ENCODE measurements at places on chromosomes 16 and 17.

DNA sequence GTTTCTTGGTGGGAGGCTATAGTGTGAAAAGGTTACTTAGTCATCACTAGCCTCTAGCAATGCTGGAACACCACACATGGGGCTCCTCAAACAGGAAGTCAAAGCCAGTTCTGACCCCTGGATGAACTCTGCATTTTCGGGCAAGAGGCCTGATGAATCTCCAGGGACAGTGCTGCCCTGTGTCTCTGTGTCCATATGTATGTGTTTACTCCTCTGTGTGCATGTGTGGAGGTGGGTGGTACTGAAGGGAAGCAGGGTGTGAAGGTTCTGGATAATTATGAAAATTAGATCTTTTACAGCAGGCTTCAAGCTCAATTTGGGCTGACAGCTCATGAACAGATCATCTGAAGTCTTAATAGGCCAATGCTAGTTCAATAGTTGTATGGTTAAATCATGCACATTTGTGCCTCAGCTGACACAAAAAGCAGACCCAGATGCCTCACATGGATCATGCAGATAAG, 133.6 kb downstream of the SNX11 start:
- no peak for DNase-seq

DNA sequence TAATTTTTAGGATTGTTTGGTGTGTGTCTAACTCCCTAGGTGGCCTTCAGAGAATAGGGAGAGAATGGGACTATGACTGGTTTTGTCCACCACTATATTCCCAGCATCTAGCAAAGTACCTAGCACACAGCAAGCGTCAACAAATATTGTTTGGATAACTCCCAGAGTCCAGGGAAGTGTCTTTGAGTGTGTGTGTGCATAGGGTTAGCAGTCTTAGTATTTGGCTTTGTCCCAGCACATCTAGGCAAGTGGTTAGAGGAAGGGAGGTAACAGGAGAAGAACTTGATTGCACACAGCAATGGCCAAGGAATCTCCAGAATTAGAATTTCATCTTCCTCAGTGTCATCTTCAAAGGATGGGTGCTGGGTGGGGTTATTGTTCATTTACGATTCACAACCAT, 385.4 kb upstream of the CDH5 start:
- DNase-seq, result no peak

- no peak for DNase-seq
These were observed 575.8 kb downstream of the TOX3 start for GRCh38 chr16:51971184-51971583.

DNA sequence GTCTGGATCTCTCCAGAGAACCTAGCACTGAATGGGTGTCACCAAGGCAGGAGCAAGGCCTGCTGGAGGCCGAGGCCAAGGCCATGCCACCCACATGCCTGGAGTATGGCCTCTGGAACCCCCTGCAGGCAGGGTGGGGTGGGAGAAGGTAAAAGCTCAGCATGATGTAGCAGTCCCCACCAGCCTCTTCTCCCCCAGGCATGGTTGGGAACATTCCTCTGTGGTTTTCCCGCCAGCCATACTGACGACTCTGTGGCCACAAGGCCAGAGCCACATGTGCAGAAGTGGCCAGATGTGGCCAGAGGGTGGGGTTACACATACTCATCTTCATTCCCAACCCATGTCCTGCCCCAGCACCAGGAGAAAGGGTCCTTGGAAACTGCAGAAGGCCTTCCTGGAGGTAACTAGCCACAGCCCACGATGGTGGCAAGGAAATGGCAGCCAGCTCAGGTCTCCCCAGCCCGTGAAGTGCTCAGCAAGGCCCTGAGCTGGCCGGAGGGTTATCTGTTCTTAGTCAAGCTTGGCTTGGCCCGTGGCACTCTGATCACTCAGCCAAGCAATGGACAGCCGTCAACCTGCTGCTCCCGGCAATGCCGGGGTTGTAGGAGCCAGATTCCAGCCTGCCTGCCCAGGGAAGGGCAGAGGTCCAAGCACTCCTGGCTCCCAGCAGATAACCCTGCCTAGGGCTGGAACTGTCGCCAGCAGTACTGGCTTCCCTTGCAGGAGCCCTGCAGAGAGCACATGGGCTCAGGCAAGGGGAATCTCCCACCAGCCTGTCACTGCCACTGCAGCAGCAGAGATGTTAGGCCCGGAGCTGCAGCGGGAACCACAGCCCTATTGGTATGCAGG, 26.1 kb downstream of the HDAC5 start:
- DNase-seq, result no peak

DNA sequence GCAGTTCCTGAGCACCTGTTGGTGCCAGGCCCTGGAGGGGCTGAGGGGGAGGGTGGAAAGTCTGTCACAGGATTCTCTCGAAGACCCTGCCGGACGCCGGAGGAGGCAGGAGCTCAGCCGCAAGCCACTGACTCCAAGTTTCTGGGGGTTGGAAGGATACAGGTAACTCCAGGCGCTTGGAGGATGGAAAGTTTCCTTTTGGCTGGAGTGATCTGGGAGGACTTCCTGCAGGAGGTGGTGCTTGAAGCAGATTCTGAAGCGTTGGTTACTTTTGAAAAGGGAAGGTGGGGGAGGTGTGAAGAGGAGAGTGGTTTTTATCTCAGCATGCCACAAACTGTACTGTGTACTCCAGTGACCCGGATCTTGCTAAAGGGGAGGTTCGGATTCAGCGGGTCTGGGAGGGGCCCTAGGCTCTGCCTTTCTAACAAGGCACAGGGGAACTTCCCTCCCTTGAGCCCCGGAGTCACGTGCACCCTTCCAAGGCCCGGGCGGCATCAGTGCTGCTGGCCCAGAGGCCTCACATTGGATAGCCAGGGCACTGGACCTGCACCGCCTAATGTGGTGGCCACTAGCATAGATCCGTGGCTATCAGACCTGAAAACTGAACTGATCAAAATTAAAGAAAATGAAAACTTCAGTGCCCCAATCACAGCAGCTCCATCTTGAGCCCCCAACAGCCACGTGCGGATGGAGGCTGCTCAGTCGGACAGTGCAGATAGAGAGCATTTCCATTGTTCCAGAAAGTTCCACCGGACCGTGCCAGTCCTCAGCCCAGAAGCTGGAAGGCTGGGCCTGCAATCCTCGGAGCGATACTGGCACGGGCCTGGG, 42.2 kb upstream of the GSE1 start:
- peak; percentile 63 for DNase-seq

GRCh38 chr17:8968503-8968902, 3.0 kb upstream of the PIK3R5 start:
- no peak for DNase-seq

DNA sequence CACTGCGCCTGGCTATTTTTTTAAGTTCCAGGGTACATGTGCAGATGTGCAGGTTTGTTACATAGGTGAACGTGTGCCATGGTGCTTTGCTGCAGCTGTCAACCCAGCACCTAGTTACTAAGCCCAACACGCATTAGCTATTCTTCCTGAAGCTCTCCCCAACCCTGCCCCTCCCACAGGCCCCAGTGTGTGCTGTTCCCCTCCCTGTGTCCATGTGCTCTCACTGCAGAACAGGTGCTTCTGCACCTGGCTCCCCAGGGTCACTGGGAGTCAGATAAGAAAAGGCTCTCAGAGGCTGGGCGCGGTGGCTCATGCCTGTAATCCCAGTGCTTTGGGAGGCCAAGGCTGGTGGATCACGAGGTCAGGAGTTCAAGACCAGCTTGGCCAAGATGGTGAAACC, 6.2 kb downstream of the HASPIN start:
- no peak for DNase-seq

DNA sequence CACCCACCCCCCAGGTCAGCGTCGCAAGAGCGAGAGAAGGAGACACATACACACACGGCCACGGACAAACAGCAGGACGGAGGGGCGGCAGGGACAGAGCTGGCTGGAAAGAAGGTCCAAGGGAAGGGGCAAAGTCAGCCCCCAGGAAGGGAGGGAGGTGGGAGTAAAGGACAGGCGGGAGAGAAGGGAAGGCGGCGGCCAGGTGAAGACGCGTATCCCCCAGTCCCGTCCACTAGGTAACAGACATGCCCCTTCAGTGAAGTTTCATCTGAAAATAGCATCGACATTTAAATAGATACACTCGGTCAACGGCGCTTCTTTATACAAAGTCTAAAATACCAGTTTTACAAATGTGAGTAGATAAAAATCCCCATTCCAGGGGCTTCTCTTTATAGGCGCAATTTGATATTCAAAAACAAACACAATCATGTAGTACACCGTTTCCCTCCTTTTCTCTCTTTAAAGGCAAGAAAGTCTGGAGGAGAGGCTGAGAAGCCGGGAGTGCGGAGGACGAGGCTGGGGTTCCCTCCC, 4.5 kb downstream of the CBX8 start:
- no peak for DNase-seq

- DNase-seq, result no peak
These were observed 44.3 kb upstream of the CPNE2 start for GRCh38 chr16:57048095-57048494.

GRCh38 chr16:78081341-78081740, 18.1 kb upstream of the WWOX start:
- no peak for DNase-seq

DNA sequence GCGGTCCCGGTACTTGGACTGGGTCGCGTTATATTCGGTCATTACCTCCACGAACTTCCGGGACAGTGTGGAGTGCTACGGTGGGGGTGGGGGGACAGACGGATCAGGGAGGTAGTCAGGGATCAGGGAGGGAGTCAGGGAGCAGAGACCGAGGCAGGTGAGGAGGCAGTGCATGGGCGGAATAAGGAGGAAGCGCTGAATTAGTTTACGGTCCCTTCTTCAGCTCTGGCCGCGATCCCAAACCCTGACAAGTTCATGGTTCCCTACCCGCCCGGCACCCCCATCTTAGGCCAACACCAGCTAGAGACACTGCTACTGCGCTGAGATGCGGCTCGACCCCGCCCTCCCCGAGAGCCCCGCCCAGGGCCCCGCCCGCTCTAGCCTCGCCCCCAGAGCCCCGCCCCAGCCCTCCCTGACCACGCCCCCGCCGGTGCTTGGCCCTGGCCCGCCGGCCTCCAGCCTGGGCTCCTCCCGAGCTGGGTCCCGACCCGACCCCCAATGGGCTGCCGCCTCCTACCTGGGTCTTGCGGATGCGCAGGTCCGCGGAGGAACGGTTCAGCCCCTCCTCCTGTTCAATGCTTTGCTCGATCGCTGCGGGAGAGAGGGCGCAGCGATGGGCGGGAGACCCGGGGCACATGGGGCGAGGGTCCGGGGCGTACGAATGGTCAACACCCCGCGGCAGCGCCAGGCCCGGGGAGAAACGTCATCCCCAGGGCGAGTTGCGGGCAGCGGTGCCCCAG, 12.1 kb downstream of the HSD3B7 start:
- DNase-seq, result peak; percentile 81

DNA sequence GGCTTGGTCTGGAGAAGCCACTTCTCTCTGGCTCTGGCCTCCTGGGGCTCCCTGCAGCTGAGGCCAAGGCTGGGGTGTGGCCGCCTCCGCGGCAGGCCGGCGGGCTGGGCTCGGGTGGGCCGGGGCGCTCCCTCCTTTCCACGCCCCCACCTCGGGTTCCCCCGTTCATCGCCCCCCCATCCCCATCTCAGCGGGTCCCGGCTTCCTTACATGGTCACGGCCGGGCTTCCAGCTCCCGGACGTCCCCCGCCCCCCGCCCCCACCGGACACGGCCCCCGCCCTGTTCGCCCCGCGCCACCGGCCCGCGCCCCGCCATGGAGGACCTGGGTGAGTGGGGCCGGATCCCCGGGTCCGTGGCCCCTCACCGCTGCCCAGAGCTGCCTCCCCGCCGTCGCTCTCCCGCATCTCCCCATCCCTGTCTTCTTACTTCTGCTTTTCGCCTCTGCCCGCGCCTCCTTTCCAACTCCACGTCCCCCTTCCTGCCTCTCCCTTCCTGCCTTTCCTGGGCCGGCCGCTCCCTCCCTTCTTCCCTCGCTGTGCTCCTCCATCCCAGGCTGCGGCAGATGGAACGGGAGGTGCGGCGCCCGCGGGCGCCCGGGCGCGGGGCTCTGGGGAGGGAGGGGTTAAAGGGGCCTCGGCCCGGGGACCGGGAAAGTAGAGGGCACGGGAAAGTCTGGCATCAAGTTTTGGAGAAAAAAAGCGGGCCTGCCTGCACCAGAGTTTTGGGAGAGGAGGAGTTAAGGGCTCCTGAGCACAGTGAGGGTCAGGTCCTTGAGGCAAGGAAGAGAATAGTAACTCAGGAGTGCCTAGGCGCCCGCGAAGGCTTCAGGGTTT, at the start of gene TGFB1I1:
TSS of gene TGFB1I1 (plus strand) at position 278 of the 834 bp plus-strand sequence. CDS start at position 315, 37 bp downstream.
- peak; percentile 22 for DNase-seq

GRCh38 chr16:5214466-5214865, 116.9 kb upstream of the EEF2KMT start:
- no peak for DNase-seq

DNA sequence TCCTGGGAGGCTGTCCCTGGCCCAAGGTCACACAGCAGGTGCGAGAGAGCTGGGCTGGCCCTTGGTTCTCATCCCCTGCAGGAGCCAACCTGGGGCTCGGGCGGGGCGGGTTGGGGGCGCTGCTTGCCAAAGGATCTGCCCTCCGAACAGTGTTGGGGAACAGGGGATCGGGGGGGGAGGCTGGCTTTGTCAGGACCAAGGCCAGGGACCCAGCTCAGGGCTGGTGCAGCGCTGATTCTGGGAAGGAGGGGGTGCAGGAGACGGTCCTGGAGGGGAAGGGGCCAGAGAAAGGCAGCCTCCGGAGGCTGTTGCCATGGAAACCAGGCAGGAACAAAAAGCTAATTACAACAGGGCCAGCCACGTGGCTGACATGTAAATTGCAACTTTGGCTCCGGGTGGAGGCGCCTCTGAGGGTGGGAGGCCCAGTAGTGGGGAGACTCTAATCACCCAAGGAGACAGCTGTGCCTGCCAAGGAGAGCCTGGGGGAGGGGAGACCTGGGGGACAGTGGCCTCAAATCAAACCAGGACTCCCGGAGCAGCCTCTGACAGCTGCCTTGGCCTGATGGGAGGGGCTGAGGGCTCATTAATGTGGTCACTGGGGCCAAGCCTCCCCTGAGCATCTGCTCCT, 1.3 kb downstream of the TUBB3 start:
- DNase-seq, result no peak

GRCh38 chr16:4780235-4780634, 7.9 kb downstream of the SEPTIN12 start:
- no peak for DNase-seq

GRCh38 chr17:16943541-16944333, 28.2 kb downstream of the TNFRSF13B start:
- no peak for DNase-seq

DNA sequence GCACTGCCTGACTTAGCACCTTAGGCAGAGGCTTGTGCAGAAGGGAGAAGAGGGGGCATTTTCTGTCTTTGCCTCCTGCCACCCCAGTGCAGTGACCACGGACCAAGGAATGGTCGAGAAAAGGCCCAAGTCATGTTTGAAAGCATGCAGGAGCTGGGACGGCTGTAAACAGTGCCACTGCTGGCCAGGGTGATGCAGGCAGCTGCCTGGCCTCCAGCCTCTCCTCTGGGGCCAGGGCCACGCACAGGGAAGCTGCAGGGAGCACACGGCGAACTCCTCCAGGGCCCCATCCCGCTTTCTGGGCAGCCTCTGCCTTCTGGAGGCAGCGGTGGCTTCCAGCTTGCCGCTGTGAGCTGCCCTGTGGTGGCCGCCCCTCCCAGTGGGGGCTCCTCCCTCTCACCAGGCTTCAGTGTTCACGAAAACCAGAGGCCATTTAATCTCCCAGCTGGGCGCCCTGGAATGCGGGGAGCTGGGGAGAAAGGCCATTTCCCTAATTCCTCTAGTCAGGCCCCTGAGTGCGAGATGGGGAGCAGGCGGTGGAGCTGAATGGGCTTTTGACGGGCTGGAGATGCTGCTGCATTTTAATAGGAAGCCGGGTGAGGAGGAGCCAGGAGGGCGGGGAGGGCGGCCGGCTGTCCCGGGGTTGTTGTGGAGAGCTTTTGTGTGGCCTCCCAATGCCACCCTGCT, 28.7 kb upstream of the DNAI2 start:
- DNase-seq, result no peak

Data from hematopoietic multipotent progenitor cell treated with erythropoietin and hydrocortisone succinate and interleukin-3 and kit ligand, for 17 days (in vitro differentiated cells).